ENCODE measurements at places on chromosomes 7 and 10. TPM values are rescaled to one million over a fixed set of nuclear protein-coding genes. Genes with fewer than 3 reads are reported as not detected.

- DNase-seq = no peak
Measured at GRCh38 chr7:151018421-151019129, 5.7 kb downstream of the ATG9B start.

DNA sequence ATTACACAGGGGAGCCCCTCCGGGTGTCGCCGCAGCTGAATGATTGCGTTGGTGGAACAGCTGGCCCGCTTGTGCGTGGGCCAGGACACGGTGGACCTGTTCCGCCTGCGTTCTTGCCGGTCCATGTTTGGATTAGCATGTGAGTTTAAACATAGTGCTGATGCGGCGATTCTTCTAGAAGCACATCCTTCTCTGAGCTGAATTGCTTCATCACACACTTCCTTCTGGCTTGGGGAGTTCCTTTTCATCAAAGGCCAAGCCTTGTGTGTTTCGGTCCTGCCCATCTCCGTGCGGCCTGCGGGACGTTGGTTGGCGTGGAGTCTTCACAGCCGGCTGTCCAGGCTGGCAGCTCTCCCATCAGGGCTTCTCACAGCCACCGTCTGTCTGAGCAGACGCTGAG, 45.5 kb upstream of the SLC29A4 start:
- peak; percentile 51 for DNase-seq

DNA sequence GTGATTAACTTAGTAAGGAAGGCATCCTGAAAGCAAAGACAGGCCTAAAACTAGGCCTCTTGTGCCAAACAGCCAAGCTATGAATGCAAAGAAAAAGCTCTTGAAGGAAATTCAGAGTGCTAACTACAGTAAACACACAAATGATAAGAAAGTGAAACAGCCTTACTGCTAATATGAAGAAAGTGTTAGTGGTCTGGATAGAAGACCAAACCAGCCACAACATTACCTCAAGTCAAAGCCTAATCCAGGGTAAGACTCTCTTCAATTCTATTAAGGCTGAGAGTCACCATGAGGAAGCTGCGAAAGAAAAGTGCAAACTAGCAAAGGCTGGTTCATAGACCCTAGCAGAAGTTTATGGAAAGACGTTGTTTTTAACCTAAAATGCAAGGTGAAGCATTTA, 66.0 kb downstream of the IPMK start:
- no peak for DNase-seq

DNA sequence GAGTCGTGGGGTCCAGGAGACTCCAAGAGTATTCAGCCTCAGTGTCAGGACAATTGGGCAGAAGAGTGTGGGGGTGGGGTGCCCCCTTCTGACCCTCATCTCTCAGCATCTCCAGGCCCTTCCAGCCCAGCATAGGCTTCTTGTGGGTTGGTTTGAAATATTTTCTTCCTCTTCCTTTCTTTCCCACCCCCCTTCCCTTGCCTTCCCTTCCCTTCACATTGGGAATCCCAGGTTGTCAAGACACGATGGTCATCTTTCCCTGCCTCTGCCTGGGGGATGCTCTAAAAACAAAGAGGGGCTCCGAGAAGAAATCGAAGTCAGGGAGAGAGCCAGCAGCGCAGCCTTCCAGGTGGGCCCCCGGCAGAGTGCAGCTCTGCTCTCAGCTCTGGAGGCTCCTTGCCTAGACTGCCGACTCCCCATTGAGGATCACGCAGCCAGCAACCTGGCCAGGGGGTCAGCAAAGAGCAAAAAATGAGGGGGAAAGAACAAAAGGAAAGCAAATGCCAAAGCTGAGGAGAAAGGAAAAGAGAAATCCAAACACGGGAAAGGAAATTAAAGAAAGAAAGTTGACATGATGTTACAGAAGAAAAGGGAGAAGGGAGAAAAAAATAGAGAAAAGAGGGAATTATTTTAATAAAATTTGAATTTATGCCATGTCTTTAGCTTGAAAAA, 1.5 kb downstream of the PAX2 start:
- no peak for DNase-seq

GRCh38 chr7:127912901-127913300, 118.3 kb downstream of the LRRC4 start:
- DNase-seq = no peak

GRCh38 chr7:77455321-77455720, 39.2 kb upstream of the GSAP start:
- no peak for DNase-seq

DNA sequence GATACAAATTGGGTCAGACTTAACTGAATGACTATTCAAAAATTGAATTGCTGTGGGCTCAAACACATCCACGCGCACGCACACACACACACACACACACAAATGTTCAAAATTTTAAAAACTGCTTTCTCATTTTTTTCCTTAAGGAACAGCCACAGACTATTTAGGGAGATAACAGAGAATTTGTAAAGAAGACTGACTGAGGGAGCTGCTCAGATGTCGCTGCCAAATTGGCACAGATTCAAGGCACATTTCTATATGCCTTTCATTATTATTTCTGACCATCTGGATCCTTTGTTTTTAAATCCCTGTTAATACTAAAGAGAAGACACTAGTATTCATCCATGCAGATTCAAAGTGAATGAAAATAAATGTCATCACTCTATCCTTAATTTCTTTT, 154.8 kb downstream of the DGKB start:
- no peak for DNase-seq

- DNase-seq = no peak
Measured at GRCh38 chr10:94239696-94240095, 123.0 kb downstream of the NOC3L start.

GRCh38 chr7:134919240-134919641, 67.1 kb upstream of the AGBL3 start:
- no peak for DNase-seq

LRRD1 gene
- 0.18 TPM for total RNA-seq

POM121 gene
- 27.5 TPM for total RNA-seq

SPAM1 gene
- total RNA-seq = not detected

LRRC4 gene
- 0.24 TPM for total RNA-seq

COL28A1 gene
- total RNA-seq = 5.1 TPM

CRPPA gene
- total RNA-seq = 2.7 TPM

All from left colon (tissue), 2 donors.